ENCODE measurements at places on chromosomes 13 and 19. TPM values are rescaled to one million over a fixed set of nuclear protein-coding genes. Genes with fewer than 3 reads are reported as not detected.

DNA sequence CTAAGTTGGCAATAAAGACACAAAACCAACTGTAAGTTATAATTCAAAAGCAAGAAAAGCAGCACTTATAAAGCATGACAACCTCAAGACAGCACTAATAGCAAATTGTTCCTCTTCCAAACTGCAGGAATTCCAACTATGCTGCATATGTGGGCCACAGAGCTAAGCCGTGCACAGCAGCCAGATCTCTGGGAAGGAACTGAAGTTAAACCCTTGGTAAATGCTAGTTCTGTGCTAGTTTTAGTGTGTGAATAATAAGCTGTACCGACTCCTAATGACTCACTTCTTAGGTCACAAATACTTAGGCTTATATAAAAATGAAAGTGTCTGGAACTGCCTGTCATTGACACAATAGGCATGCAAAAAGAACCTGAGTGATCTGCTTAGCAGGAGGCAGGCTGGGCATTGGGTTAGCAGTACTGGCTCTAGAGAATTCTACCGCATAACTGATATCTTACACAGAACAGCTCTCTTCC, 21.2 kb upstream of the GTF3A start:
- H3K27me3 ChIP-seq = peaks cover 14% of the 10 kb centered on the region
- H3K36me3 ChIP-seq = no peaks in the 10 kb centered on the region
- no peak overlapping the region for H3K27ac ChIP-seq
- peak; percentile 12 for DNase-seq

GRCh38 chr19:42419309-42419708, 7.9 kb downstream of the LIPE start:
- H3K4me3 ChIP-seq = no peak overlapping the region
- H3K4me1 ChIP-seq = peaks cover 17% of the 10 kb centered on the region
- no peaks in the 10 kb centered on the region for H3K27me3 ChIP-seq
- DNase-seq = no peak
- H3K27ac ChIP-seq = no peak overlapping the region

GRCh38 chr13:47437406-47437805, 540.6 kb upstream of the HTR2A start:
- no peak overlapping the region for H3K4me3 ChIP-seq
- no peaks in the 10 kb centered on the region for H3K36me3 ChIP-seq
- no peak for DNase-seq
- no peaks in the 10 kb centered on the region for H3K4me1 ChIP-seq

GRCh38 chr19:55228403-55229031, at the start of gene TMEM86B:
Gene TMEM86B, minus strand, starts transcription at chr19:55228763. Its CDS starts 22 bp downstream, at chr19:55228741.
- no peak within 1 kb of the TSS for H3K4me3 ChIP-seq
- H3K4me1 ChIP-seq = no peaks in the 10 kb centered on the region
- no peak within 1 kb of the TSS for H3K27ac ChIP-seq

- no peak for DNase-seq
- no peak overlapping the region for H3K27ac ChIP-seq
- no peaks in the 10 kb centered on the region for H3K36me3 ChIP-seq
- peaks cover 4% of the 10 kb centered on the region for H3K4me1 ChIP-seq
- H3K4me3 ChIP-seq = no peak overlapping the region
Measured at GRCh38 chr19:33505823-33506222, 15.8 kb downstream of the PEPD start.

GRCh38 chr13:66842766-66843165, 387.4 kb downstream of the PCDH9 start:
- no peaks in the 10 kb centered on the region for H3K27me3 ChIP-seq
- no peak overlapping the region for H3K27ac ChIP-seq
- DNase-seq = no peak

VSTM1 gene
- total RNA-seq = not detected

FLT1 gene
- total RNA-seq = 5.2 TPM

GPR32 gene
- total RNA-seq = not detected

GRK1 gene
- total RNA-seq = not detected

TMEM255B gene
- total RNA-seq = 0.06 TPM

ZNF112 gene
- 7.8 TPM for total RNA-seq
